Activated T-helper 9 cell treated with anti-CD3 and anti-CD28 coated beads, Interleukin-2, amount 50 U/mL, for 16 hours (primary cell): ENCODE measurements at places on chromosomes 16 and 17.
A peak's percentile ranks its signal among the peaks of the same experiment; 100 is the strongest.

GRCh38 chr16:56866955-56867830 is 2.2 kb downstream of the SLC12A3 start:
- peak; percentile 3 for DNase-seq

GRCh38 chr16:89248196-89248982 is 30.9 kb downstream of the ZNF778 start:
- DNase-seq = no peak

DNA sequence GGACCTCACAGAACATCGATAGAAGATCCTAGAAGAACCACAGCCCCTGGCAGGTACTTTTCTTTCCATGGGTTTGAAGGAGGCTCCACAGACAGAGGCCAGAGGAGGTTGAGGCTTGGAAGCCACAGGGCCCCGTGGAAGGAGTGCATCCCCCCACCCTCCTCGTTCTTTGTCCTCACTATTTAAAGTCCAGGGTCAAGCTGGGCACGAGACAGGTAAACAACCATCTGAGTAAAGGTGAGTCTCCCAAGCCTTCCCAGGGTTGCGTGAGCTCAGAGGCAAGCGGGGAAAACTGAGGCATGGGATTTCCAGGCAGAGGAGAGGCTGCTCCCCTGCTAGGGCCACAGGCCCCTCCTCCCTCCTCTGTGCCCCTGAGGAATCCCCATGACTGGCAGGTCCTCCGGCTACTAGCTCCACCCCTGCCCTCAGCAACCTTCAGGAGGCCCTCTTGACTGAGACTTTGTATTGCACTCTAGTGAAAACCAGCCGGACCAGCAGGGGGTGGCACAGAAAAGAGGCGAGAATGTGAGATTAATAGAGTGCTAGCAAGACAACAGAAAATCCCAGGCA is 927 bp upstream of the SULT1A2 start:
- DNase-seq = no peak

DNA sequence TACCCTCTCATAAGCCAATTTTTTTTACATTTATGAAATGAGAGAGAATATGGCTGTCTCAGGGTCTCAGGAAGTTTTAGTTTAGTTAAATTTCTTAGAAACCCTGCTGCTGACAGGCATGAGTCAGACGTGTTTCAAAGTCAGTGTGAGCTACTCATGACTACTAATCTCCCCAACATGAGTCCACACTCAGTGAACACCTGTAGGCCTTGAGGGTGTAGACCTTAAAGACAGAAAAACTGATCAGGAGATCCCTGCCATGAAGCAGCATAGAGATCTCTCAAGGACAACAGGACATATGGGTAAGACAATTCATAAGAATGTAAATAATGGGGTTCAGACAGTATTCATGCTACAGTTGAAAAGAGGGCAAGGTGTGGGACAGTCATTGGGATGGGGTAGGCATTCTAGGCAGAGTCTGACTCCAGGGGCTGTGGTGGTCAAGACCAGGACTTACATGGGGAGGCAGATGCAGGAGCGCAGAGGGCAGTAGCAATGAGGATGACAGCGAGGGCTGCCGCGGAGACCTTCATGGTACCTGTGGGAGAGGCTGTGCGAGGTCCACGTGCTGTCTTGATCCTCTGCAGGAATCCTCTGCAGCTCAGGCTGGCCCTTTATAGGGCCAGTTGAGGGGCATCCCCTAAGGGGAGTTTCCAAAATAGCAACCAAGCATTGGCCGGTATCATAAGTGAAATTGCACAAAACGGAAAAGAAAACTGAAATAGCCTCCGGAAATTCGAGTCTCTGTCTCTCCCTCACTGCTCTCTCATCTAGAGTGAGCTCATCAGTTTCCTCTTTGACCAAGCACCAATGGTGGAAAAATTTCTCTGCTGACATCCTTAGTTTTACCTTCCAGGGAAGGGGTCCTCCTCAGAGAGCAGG is at the start of gene CCL5:
Gene CCL5 (minus strand): TSS at position 588 of the 882 bp plus-strand sequence.
- peak; percentile 32 for DNase-seq
